ENCODE measurements at places on chromosomes 7 and 10.

DNA sequence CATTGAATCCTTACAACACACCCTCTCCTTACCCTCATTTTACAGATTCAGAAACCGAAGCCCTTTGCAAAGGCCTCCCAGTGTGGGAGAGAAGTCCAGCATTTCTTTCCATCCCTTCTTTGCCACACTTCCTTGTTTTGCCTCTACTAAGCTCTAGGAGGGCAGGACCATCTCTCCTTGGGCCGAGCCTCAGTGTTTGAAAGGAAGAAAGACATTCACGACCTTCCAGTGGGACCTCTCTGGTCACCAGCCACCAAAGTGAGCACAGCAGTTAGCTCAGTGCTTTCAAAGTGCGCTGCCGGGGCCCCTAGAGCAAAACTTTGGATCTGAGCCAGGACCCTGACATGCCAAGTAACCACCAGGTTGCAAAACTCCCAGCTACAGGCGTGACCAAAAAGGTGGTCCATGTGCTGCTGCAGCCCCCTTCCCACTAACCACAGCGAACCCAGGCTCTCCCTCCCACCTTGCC is 12.4 kb downstream of the CTBP2 start:
- no peak for DNase-seq

GRCh38 chr7:128203710-128204214 is 37.3 kb upstream of the LEP start:
- no peak for DNase-seq

- DNase-seq = no peak
Observed at GRCh38 chr10:101250136-101250535, 20.9 kb upstream of the LBX1 start.

DNA sequence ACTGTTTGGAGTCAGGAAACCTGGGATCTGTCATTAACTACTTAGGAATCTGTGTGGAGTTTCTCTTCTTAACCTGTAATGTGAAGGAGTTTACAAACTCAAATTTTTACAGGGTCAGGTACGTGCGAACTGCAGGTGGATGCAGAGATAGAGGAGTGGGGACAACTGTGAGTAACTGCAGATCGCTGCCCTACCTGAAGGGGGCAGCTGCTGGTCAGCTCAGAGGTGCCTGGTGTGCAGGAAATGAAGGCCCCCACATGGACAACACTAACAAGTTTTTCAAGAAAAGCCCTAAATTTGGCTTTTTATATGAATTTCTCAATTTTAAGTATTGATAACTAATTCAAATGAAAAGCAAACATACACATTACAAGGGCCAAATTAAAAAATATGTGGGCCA is 380.0 kb downstream of the REEP3 start:
- DNase-seq = no peak

GRCh38 chr7:41755096-41755495 is 52.2 kb upstream of the INHBA start:
- no peak for DNase-seq

DNA sequence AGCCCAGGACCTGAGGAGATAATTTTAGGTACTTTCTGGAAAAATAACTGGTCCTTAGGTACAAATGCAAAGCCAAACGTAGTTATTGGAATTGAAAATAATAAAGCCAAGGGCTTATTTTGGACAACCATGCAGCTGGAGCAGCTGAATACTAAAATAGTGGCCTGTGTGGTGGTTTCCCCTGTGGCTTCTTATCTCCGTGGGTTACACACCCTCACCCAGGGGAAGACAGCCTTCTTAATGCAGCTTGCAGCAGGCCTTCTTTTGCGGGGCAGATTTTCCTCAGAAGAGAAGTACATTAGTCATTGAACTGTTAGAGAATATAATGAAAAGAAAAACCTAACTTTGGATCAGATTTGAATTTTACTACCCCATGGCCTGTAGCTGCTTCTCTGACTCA is 133.5 kb downstream of the ST7 start:
- DNase-seq = no peak

GRCh38 chr7:69651101-69651590 is 52.9 kb downstream of the AUTS2 start:
- DNase-seq = no peak

DNA sequence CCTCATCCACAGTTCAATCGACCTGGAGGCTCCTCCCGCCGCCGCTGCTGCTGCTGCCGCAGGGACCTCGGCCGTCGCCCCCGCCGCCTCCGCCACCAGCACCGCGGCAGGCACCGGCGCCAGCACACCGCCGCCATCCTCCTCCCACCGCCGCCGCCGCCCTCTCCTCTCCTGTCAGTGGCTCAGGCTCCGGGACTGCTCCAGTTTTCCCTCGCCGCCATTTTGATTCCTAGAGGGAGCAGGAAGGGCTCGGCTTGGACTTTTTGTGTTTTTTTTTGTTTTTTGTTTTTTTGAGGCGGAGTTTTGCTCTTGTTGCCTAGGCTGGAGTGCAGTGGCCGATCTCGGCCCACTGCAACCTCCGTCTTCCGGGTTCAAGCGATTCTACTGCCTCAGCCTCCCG is 3.0 kb upstream of the MCM10 start:
- DNase-seq = no peak

DNA sequence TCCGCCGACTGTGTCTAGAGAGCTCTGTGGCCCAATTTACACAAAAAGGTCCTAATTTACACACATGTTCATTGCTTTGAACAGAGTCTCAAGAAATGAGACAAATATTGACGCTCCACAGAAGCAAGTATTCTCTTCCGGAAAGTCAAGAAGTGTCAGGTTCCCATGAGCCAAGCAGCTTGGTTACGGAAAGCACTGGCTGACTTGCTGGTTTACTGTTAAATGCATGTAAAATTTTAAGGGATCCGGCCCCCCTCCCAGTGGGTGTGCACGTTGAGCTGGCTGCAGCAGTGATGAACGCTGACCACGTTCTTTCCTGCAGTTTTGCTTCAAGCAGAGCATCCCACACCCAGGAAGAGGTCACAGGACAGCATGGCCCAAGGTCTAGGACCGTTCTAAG is 76.8 kb downstream of the DIP2C start:
- no peak for DNase-seq

DNA sequence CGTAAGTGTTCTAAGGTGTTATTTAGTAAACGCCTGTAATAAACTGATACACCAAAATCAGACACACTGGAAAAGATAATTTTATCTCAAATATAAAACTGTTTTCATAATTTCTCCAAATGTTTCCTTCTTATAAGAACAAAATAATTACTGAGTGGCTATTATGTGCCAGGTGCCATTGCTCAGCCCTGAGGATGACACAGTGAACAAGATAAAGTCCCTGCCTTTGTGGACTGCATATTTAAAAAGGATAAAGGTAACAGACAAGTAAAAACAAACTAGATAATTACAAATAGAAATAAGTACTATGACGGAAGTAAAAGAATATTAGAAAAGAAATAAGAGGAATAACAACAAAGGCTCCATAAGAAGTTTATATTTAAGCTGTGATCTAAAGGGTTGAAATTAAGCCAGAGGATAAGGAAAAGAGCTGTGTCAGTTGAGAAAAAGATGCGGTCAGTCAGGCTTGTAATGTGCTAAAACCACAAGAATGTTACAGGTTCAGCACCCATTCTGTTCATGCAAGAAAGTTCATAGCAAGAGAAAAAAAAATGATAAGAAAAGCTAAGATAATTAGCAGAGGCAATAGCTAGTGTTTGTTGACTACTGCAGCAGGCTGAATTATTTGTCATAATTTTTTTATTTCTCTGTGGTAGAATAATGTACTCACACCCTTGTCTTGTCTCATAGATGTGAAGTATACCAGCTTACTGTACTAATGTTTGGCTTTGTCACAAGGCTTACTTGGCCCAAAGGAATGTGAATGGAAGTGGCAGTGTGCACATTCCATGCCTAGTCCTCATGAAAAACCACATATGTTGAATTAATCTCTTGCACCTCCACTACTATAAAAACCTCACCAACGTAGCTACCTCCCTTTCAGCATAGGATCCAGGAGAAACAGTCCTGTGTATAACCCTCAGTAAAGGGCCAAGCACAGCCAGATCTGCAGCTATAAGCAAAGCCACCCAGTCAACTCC is 75.1 kb downstream of the CRPPA start:
- DNase-seq = no peak

GRCh38 chr7:70953331-70953741 is 178.6 kb upstream of the GALNT17 start:
- DNase-seq = no peak

Measured in stimulated activated CD4-positive, alpha-beta T cell treated with anti-CD3 and anti-CD28 coated beads, TNF-alpha, amount 100 ng/mL, for 4 hours (primary cell).